ENCODE measurements at places on chromosomes 1 and 21.

DNA sequence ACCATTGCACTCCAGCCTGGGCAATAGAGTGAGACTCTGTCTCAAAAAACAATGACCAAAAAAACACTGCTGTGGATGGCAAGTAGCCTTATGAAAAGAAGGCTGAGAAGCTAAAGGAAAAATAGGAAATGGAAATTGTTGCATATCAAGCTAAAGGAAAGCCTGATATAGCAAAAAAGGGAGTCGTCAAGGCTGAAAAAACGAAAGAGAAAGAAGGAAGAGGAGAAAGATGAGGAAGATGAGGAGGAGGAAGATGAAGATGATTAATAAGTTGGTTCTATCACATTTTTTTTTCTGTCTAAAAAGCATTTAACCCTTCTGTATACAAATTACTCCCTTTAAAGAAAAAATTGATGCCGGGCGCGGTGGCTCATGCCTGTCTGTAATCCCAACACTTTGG lies 10.2 kb upstream of the PRDX1 start:
- DNase-seq = no peak

DNA sequence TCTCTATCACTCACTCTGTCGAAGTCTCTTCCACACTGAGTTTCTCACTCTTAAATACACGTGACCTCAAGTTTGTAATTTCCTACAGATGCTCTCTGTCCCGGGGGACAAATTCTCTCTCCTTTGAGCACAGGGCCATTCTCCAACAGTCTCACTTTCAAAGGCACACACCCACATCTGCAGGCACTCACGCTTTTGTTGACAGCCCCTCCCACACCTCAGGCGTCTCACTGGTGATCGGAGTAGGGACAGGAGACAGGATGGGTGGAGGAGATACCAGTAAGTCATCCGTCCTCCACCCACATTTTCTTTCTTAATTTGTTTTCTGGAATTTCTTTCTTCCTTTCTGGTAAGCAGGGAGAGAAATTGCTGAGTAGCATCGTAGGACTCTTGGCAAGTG lies 40.6 kb upstream of the GREM2 start:
- no peak for DNase-seq

DNA sequence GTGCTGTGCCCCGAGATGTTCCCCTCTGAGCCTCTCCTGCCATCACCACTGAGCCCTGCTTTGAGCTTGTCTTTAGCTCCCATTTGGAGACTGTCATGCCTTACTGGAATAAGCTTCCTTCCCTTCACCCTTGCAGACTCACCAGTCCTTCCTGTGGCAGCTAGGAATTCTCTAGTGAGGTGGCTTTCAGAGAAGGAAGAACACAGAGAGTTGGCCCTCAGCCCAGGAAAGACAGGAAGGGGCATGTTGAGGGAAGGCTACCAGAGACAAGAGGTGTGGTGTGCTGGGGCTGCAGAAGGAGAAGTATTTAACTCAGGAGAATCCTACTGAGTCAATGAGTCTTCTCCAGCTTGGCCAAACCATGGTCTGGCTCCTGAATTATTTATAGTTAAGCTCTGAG lies 76.3 kb downstream of the UCK2 start:
- no peak for DNase-seq

- no peak for DNase-seq
Observed at GRCh38 chr1:76065270-76065669, 9.3 kb upstream of the ST6GALNAC3 start.

GRCh38 chr1:44608141-44608540 lies 66.1 kb downstream of the TMEM53 start:
- DNase-seq = no peak

GRCh38 chr1:203722909-203723308 lies 42.1 kb upstream of the LAX1 start:
- DNase-seq = no peak

GRCh38 chr1:15504436-15504835 lies 19.6 kb downstream of the CASP9 start:
- DNase-seq = no peak

DNA sequence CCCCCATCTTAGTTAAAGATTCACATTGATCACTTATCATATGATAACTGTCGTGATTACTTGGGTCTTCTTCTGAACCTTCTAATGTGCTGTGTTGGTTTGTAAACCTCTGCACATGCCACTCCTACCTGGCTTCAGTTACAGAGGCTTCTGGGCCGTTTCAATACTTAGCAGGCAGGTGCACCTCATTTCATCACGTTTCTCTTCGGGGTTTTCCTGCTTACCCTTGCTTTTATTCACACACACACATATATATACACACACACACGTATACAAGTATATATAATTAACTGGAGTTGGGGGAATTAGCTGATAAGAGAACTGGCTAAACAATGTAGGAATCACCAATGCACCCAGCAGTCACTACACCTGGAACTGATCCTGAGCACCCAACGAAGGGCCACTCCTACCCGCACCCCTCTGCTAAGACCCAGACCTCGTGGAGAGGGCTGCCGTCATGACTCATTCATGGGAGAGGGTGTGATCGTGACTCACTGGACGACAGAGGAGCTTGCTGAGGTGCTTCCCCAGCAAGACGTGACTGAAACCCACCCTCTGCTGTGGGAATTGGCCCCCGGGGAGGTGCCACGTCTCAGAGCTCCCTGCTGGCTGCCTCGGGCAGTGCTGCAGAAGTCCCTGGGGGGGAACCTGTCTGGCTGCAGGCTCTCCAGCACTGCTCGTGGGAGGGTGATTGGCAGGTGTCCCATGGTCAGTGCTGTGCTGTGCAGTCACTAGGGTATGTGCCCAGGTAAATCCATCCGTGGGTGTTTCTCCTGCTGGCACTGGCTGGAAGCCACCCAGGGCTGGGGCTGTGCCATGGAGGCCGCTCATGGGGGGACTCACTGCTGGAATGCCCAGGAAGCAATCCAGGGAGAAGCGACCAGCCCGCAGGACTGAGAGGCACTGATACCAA lies 166.6 kb downstream of the DYRK1A start:
- DNase-seq = no peak

DNA sequence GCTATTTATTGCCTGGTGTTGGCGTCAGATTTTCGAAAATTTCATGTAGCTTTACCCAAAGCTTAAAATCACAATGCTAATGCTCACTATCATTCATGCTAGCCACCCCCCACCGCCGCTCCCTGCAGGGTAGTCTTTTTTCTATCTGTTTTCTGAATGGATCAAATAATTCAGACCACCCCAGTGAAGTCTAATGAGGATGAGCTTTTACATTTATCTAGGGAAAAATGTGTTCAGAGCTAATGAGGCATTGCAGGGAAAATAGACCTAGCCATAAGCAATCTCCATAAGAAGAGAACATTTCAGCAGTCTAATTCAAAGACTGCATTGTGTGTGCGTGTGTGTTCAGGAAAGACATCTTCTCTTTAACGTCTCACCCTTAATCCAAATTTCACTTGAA lies 533.0 kb upstream of the PRMT6 start:
- DNase-seq = no peak

All from activated CD4-positive, alpha-beta T cell treated with anti-CD3 and anti-CD28 coated beads for 4 hours (primary cell).